ENCODE measurements at places on chromosomes 2 and 18. TPM values are rescaled to one million over a fixed set of nuclear protein-coding genes. Genes with fewer than 3 reads are reported as not detected.

ANKRD62 gene
- not detected for total RNA-seq

PROM2 gene
- total RNA-seq: not detected

C2orf78 gene
- not detected for total RNA-seq

PRKD3 gene
- total RNA-seq: 6.7 TPM

Measured in A549 treated with ZK216348 at 1 μM for 4 hours (cell line).